Activated naive CD4-positive, alpha-beta T cell (primary cell): ENCODE measurements at places on chromosomes 3 and 15.

DNA sequence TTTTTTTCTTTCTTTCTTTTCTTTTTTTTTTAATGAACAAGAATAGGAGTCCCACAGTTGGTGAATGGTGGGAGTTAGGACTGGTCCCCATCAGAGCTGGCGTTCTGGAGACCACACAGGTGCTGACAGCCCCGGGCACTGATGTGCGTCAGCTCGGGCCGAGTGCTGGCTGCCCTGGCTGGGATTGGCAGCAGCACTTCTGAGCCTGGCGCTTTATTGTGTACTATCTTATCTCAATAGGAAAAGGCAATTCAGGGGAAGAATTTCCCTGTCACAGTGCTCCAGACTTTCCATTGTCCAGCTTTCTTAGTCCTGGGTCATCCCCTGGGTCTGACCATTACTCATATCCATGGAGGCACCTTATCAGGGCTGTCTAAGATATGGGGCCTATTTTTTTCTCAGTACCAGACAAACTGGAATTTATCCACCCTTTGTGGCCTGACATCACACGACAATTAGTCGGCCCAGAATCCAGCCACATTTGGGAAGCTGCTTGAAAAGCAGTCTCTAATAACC lies 54.1 kb downstream of the TMEM44 start:
- no peak for DNase-seq

DNA sequence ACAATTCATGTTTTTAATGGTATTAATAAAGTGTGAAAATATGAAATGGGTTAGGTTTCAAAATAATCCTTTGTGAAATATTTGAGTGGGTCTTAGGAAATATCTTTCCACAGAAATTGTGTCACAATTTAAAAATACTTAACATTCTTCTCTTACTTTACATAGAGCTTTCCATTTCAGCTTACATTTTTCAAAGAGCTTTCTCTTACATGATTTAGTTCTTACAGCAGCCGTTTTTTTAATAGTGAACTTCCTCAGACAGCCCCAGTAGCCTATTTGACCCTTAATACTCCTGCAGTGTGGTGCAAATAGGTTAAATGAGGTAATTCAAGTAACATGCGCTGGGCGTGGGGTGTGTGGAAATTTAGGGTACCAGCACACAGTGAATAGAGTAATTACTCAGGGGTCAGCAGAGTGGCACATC lies 21.8 kb downstream of the P2RY12 start:
- DNase-seq: no peak

- DNase-seq: no peak
These were observed 5.3 kb downstream of the DPP8 start for GRCh38 chr15:65512189-65512588.

- DNase-seq: no peak
These were observed 12.4 kb downstream of the PIF1 start for GRCh38 chr15:64813075-64813474.

- DNase-seq: no peak
These were observed 41.8 kb downstream of the SMAD3 start for GRCh38 chr15:67107014-67107812.

- no peak for DNase-seq
These were observed 114.8 kb downstream of the DLG1 start for GRCh38 chr3:197183582-197183981.

- no peak for DNase-seq
These were observed 81.7 kb downstream of the CD47 start for GRCh38 chr3:108008931-108009639.

DNA sequence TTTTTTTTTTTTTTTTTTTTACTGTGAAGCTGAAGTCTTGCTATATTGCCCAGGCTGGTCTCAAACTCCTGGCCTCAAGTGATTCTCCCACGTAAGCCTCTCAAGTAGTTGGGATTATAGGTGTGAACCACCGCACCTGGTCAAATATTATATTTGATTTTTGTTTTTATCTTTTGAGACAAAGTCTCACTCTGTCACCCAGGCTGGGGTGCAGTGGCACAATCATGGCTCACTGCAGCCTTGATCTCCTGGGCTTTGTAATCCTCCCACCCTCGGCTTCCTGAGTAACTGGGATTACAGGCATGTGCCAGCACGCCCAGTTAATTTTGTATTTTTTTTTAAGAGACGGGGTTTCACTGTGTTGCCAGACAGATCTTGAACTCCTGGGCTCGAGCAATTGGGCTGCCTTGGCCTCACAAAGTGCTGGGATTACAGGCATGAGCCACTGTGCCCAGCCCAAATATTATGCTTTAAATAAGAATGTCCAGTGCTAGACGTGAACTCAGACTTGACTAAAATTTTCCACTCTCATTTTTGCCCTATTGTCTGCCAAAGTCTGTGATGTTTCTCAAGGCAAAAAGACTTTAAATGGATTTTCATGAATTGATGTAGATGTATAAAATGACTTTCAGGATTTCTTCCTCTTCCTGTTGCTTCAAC lies 33.4 kb upstream of the CRBN start:
- DNase-seq: no peak

GRCh38 chr3:50570508-50571279 lies 1.4 kb downstream of the HEMK1 start:
- no peak for DNase-seq

GRCh38 chr3:11509173-11510000 lies 134.3 kb downstream of the VGLL4 start:
- no peak for DNase-seq

DNA sequence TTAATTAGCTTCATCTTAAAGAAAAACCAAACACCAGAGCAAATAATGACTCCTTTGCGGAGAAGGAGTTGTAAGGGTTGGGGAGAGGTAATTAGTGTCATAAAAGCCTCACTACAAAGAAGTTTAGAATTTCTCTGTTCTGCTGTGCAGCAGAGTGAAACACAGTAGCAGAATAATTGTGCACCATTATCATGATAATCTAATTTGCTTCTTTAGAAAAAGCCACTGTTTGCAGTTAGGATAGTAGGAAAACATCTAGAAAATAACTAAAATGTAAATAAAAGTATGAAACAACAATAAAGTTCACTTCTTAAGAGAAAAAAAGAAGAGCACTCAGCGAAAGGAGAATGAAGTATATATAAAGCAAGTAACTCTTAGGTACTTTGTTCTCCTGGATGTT lies 5.5 kb downstream of the SHOX2 start:
- no peak for DNase-seq

DNA sequence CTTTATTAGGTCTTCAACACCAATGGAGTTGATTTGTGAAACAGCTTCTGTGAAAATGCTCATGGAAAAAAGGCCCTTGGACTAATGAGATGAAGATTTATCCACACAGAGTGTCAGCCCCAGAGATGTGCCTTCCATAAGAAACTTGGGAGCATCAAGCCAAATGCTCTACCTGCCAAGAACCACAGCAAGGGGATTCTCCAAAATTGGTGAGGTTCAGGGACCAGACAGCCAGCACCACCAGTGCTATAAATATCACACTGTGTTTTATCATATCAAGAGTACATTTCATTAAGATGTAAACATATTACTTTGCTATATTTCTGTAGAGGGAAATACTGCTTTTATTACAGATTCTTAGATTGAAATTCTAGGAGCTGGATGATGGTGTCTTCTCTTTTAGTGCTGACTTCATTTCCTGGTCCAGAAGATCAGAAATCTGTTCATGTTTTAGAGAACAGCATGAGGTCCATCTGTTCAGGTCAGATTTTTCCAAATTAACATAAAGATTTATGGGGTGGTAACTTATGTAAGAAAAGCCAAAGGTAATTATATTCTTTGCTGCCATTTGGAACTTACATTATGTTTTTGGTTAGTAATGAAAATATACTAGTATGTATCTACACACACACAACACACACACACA lies 17.7 kb downstream of the SLC35G2 start:
- no peak for DNase-seq

- no peak for DNase-seq
These were observed at the start of gene LINGO1 for GRCh38 chr15:77632534-77633133. LINGO1 (minus strand) TSS chr15:77632912; CDS start chr15:77632315, 597 bp downstream.

GRCh38 chr3:81041331-81041730 lies 720.1 kb downstream of the GBE1 start:
- DNase-seq: no peak

DNA sequence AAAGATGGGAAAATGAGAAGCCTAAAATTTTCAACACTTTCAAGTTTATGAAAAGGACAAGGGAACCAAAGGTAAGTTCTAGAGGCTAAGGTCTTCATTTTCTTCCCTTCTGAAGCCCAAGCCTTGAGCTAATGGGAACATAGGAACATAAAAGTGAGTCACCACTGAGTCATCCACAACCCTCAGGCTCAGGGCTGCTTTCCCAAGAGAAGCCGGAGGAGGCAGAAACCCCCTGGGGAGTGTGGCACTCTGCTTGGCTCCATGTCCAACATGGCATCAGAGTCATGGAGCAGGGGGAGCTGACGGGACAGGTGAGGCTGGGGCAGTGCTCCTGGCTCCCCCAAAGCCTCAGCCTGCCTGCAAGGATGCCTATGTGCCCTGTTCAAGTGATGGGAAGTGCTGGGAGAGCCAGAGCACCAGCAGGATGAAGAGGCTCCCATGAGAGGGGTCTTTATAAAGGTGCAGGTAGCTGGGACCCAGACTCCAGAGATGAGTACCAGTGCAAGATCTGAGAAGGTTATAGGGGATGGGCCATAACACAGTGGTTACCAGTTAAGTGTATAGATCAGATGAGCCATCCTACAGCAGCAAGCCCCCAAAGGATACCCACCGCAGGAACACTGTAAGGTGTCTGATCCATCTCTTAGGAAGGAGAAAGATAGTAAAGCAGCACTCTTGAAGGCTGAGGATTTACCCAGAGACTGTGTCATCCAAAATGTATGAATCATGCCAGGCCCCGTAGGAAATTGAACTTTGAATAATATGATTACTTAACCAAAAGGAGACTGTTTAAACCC lies 31.8 kb upstream of the RYR3 start:
- DNase-seq: no peak

DNA sequence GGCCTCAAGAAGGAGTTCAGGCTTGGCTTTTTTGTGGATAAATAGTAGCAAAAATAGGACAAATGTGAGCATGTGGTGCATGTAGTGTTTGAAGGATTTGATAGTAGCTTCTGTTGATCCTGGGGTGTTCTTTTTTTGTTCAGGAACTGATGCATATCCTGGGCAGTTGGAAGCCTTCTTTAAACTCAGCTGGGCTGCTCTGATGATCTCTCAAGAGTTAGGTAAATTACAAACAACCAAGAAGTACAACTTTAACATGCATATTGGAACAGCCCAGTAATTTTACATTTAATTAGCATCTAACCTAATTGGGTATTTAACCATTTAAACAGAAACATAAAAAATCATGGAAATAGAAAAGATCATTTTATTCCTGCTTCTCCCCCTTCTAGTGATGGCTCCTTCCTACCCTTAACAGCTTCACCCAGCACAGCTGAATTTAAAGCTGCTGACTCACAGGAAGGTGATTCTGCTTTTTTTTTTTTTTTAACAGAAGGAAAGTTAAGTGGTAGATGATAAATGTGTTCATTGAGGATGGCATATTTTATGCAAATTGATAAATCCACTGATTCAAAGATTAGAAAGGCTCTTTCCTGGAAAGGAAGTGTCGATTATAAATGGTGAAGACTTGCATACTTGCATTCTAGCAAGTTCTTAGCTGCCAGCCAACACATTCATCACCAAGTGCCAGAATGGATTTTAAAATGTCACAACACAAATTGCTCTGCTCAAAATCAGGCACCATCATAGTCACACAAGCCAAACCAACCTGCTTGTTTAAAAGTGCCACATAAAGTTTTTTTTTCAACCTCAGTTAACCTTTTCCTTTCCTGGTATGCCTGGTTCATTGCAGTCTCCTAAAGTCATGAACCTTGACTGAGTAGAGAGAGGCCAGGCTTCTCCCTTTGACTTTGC lies 20.0 kb downstream of the SLC35G2 start:
- no peak for DNase-seq

DNA sequence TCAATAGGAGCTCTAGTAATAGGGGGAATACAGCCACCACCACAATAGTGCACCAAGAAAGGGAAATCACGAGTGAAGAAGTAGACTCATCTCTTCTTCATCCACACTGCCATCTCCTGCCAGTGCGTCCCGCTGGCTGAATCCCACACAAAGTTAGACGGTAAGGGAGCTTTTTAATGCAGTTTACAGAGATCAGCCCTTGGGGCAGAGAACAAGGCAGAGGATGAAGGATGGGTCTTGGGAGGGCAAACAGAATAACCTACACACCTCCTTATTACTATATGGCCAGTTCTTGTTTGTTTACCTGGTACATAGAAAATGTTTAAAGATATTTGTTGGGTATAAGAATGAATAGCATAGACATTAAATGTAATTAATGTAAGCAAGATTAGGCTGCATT lies 11.0 kb upstream of the DPH6 start:
- no peak for DNase-seq

DNA sequence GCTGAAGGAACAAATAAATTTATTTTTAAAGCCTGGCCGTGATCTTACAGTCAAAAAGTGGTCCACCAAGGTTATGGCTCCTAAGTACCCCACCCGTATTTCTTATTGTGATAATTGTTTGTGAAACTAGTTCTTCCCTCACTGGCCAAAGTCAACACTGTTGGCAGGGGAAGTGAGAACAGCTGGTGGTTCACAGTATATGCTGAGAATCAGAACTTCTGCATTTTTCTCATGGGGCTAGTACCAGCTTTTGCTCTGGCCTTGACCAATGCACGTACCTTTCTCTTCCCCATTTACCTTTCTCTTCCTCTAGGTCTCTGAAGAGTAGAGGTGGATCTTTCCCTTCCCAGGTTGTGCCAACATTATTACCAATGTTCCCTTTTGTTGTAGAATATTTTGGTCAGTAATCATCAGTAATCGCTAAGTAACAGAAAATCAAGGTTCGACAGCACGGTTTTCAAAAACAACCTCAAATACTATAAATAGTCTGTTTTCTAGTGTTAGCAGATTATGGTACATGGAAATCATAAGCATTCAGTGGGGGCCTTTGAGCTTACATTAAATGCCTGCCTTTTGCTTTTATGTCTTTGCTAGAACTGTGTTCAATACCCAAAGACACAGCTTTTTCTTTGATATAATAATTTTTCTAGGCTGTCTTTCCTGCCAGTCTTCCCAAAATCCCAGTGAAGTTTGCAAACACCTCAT lies 268.0 kb downstream of the LPP start:
- DNase-seq: no peak

GRCh38 chr3:29281344-29282241 lies 722 bp downstream of the RBMS3 start:
- DNase-seq: no peak

DNA sequence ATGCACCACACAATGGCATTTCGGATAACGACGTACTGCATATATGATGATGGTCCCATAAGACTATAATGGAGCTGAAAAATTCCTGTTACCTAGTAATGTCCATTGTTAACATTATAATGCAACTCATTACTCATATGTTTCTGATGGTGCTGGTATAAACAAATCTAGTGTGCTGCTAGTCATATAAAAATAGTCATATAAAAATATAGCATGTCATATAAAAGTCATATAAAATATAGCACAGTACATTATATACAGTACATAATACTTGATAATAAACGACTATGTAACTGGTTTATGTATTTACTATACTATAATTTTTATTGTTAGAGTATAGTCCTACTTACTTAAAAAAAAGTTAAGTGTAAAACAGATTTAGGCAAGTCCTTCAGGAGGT lies 50.6 kb downstream of the HACD2 start:
- no peak for DNase-seq

GRCh38 chr15:64642875-64643274 lies 132.5 kb downstream of the RBPMS2 start:
- DNase-seq: no peak
